Activated CD4-positive, alpha-beta memory T cell treated with anti-CD3 and anti-CD28 coated beads, Interleukin-2, amount 10 ng/mL, durations not matched to agents 7 days and 5 days (primary cell): ENCODE measurements at places on chromosomes 2 and 18.

DNA sequence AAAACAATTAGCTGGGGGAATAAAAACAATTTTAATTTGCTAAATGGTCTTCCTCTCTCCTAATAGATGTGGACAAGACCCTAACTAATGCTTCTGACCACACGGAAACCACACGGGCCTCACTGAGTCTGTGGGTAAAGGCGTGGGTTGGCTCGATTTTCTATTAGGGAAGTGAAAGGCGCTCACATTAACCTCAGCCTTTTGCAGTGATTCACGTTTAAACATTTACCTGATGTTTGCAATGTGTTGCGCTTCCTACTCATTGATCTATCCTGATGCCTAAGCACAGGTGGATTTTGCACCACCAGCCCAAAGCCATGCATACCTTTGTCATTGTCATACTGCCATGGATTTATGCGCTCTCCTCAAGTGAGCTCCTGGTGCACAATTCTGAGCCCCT, 35.6 kb upstream of the NRP2 start:
- no peak for DNase-seq

DNA sequence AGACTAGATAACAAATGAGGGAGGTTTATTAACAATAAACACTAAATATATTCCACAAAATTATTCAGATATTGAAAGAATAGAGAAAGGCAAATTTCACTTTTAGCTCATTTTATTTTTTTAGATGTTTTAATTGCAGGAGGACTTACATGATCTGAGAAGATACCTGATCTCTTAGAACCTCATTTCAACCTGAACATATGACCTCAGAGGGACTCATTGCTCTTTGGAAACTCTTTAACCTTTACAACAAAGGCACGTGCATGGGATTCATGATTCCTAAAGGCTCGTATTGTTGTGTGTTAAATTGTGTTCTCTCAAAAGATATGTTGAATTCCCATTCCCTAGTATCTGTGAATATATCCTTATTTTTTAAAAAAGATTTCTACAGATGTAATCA, 35.7 kb upstream of the ITGA4 start:
- no peak for DNase-seq

DNA sequence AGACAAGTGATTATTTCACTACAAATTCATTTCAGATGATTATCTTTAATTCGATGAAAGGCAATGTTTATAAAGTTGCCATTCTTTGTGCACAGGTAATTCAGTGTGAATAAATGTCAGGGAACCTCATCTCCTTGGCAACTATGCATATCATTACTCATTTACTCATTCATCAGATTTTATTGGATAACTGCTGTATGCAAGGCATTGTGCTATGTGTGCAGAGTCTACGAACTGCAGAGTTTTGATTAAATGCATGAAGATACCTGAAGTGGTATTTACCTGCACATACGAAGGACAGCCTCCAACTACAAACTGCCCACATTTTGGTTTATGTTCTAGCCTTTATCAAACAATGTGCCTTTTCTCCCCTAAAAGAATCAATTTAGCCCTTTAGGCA, 3.5 kb downstream of the RND3 start:
- DNase-seq: no peak

GRCh38 chr2:177254433-177255226, 9.9 kb downstream of the NFE2L2 start:
- no peak for DNase-seq

GRCh38 chr2:16870491-16871076, 204.9 kb upstream of the CYRIA start:
- no peak for DNase-seq

DNA sequence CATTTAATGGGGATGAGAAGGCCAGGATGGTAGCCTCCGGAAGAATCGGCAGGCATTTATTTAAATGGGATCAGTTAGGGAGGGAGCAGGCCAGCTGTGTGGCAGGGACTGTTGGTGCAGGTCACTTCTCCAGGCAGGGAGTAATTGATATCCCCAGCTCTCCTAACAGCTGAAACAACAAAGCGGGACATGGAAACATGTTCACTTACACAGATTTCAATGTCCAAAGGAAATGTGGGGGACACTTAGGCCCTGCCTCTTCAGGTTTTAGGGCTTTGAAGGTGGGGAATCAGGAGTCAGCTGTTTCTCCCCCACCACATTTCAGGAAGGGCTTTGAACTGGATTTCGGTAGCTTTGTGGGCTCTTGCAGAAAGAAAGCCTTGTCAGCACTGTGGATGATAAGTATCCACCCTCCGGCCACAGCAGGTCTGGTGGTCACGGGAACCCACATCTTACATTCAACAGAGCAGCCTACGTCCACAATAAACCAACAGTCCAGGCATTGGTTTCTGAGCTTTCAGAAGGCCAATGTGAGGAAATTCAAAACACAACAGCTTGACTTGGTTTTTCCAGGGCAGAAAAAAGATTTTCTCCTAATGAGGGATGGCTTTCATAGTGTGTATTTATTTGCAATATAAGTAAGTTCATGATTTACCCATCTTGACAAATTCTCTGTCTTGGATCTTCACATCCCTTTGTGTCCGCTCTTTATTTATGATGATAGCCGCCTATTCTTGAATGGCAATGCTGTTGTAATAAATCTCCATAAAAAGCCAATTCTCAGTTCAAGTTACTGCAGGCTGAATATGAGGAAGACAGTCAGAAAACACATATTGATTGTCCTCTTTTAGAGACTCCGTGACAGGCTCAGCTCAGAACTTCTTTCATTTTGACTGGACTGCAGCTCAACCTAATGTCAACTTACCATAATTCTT, 96.6 kb upstream of the NRP2 start:
- no peak for DNase-seq

- DNase-seq: no peak
Measured at GRCh38 chr2:24913911-24914310, 6.1 kb downstream of the ADCY3 start.

DNA sequence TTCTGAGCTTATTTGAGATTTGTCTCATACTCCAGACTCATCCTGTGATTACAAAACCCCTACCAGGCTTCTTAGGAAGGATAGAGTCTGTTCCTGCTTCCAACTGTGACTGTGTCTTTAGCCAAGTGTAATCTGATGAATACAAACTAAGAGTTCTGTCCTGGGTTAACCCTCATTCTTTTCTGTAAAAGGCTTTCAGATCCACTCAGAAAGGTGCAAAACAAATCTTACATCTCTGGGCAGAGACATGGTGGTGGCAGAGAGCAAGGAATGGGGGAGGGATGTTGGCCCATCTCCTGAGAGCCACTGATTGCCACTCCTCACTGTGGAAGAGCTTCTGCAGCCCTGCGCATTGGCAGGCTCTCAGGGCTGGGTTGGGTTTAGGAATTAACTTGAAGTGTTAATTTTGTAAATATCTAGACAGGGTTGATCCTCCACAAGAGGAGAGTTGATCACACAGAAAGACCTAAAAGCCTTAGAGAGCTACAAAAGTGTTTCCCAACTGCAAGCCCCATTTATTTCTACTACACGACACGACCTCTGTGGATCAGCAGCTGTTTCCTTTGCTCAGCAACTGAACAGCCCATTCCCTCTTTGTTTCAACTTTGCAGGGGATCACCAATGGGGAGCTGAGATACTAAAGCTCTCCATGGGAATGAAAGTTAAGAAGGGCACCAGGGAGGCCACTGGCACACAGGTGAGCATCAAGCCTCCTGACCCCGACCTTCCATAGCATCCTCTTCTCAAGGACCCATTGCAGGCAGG, 23.7 kb upstream of the SPTBN1 start:
- no peak for DNase-seq

- DNase-seq: no peak
Measured at GRCh38 chr2:225457482-225457881, 58.0 kb downstream of the NYAP2 start.

DNA sequence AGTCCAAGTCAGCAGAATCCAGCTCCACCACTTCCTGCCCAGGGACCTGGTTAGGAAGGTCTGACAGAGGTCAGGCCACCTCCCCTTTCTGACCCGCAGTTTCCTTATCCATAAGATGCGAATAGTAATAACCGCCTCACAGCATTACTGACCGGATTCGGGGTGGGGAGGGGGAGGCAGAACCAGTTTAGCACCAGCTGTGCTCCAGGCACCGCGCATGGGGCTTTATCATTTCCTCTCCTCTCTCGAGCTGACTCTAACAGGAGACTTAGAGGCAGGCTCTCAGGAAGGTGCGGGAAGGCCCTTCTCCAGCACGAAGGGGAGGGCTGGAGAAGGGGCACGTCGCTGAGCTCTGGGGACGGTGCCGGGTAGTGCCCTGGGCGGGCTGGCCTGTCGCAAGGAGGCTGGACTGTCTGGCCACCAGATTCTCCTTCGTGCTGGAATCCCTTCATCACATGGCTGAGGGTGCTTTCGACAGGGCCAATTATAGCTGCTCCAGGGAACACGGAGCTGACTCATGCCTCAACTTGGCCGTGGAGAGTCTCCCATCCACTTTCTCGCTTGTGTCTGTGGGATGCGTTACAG, 5.7 kb downstream of the EHD3 start:
- peak; percentile 13 for DNase-seq

GRCh38 chr18:59627414-59627813, 69.8 kb downstream of the CCBE1 start:
- DNase-seq: no peak

GRCh38 chr2:239400596-239401066, at the start of gene HDAC4:
Gene HDAC4, minus strand, starts transcription at chr2:239401020. Its CDS starts 48,321 bp downstream, at chr2:239352699.
- DNase-seq: no peak

DNA sequence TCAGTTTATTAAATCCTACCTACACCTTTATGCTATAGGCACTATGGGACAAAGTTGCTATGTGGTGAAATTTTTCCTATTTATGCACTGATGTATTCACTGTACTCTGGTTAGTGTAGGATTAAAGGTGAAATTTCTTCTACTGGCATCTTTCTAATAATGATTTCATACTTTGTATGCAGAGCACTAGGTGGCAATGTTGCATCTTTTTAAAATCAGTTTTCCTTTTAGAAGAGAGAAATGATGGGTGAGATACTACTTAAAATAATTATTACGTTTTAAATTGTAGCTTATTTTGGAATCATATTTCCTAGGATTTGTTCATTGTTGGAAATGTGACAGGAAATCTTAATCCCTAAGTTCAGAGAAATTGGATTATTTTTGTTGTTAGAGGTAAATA, 150.9 kb downstream of the CD8B2 start:
- DNase-seq: no peak

DNA sequence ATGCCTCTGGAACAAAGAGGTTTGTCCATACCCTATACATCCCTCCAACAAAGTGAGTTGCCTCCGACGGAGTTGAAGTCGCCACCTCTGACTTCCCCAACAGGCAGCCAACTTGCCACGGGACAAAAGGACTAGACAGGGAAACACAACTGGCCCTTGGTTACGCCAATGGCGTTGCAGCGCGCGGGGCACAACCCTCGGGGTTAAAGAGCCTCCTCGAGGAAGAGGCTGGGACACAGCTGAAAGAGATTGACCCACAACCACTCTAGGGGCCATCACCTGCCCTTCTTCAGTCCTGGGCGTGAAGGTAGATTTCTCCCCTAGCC, 545 bp downstream of the GTF3C2 start:
- DNase-seq: peak; percentile 62

- no peak for DNase-seq
Measured at GRCh38 chr2:242022550-242023290, 153.2 kb downstream of the RTP5 start.

- peak; percentile 74 for DNase-seq
Measured at GRCh38 chr2:86068136-86068588, 37.5 kb downstream of the POLR1A start.

- DNase-seq: no peak
Measured at GRCh38 chr2:131577812-131578211, 50.1 kb downstream of the CCDC74A start.
